ENCODE measurements at places on chromosomes 6 and 20.

DNA sequence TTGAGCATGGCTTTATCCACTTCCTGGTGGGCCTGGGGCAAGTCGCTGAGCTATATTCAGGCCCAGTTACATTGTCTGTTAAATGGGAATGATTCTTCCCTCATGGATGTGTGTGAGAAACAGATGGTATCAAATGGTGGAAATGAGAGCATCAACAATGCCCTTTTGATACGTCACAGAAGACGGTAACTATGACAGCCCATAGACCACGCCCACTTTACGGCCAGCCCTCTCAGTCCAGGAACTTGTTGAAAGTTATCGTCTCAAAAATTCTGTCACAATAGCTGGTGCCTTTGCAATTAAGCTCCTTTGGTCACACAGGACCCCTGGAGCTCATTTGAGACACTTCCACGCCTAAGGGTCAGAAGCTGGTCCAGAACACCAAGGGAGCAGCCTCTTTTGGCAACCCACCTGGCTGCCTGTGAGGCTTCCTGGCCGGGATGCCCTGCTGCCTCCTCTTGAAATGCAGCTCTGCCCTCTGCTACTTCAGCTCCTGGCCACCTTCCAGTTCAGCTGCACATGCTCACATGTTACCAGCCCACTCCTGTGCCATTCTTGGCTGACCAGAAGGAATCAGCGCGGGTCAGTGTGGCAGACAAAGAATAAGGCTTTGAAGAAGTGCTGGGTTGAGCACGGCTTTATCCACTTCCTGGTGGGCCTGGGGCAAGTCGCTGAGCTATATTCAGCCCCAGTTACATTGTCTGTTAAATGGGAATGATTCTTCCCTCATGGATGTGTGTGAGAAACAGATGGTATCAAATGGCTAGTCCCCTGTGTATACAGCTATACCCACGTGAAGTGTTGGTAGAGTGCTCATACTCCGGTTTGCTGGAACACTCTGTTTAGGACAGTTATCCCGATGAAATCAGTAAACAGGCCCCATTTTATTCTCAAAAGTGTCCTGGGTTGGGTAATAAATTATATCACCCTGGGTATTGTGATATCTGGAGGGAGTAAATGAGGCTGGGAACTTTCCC lies 199.2 kb upstream of the SUPT3H start:
- no peak for DNase-seq

DNA sequence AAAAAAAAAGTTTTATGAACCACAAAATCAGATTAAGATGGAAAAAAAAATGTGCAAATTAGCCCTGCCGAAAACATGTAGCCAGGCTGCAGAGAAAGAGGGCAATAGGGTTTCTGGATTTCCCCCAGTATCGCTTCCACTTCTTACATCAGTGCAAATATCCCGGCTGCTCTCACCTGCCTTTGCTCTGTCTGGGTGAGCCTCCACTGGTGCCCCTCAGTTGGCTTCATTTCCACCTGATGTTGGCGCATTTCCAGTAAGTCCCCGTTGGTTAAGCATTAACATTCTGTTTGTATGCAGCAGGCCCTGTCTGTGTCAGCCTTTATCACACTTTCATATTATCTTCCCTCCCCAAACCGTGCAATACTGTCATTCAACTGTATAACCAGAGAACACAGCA lies 215.1 kb downstream of the CBLN4 start:
- DNase-seq: no peak

GRCh38 chr6:132161283-132161682 lies 210.1 kb upstream of the CCN2 start:
- no peak for DNase-seq

DNA sequence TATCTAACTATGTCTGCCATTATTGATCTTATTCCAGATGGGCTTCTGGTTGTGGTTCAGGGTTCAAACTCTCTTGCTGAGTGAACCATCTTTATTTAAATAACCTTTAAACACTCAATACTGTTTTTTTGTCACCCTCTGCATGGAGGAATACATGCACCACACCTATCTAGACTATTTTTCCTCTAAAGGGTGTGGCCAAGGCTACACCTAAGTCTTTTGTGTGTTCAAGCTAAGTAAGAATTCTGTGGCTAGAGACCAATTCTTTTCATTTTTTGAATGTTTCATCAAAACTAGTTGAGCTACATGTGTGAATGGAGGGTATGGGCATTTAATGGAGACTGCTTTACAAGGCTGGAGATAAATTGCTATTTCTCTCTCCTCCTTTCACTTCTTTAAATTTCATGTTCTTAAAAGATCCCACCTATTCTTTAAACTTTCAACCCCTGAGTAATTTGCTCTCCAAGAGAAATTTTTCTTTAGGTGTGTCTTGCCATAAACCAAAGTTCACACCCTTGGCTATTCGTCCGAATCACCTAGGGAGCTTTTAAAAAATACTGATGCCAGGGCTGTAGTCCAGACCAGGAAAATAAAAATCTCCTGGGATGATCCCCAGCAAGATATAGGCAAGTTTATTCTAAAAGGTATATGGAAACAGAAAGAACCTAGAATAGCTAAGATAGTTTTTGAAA lies 24.8 kb upstream of the MBOAT1 start:
- no peak for DNase-seq

GRCh38 chr20:15674253-15675060 lies 898.8 kb downstream of the KIF16B start:
- DNase-seq: no peak

DNA sequence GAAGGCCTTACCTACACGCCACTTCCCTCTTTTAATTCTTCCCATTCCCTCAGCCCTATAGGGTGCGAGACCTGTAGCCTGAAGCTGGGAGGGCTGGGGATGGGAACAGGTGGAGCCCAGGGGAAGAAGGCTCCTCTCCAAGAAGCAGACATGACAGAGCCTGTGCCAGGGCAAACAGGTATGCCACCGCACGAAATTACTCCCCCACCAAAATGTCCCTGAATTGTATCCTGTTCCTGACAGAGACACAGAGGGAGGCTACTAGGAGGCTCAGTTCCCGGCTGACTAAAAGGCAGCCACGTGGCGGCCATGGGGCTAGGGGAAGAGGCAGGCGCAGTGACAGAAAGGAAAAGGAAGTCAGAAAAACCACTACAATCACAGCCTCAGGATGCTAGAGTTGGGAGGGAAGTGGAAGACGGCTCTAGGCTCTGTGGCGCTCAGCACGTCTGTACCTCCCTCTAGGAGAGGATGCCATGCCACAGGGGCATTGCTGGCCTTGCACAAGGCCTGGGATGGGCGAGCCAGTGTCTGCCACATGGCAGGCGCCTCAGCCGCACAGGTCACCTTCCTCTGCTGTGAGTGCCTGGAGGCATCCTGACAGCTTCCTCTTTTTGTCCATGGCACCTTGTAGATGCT lies 27.7 kb downstream of the TFEB start:
- no peak for DNase-seq

- no peak for DNase-seq
Observed at GRCh38 chr6:16706029-16706428, 55.2 kb downstream of the ATXN1 start.

GRCh38 chr6:43510827-43511163 lies 649 bp upstream of the LRRC73 start:
- no peak for DNase-seq

DNA sequence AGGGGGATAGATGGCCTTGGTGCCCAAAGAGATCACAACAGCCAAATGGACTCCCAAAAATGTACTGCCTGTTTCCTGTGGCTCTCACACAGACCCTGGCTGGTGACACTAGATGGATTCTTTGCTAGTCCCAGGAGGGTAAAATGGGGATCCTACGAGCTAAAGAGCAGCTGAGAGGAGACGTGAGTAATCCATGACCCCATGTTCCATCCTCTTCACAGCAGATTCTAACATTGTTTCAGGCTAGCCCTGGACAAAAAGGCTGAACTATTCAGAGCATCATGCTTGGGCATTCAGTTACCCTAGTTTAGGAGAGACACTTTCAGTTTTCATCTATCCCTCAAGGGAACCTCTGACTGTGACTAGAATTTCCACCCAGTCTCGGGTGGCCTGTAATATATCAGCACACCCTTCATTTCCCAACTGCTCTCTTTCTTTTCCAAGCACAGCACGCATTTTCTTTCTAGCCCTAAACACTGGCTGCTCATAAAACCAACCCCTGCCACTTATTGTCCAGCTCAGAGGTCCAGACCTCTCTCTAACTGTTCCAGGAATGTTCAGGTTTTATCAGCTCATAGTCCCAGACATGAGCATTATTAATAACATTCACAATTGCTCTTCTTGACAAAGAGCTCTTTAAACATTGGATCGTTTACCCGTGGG lies 48.5 kb downstream of the SLC22A1 start:
- DNase-seq: no peak

GRCh38 chr6:124008988-124009765 lies 205.5 kb downstream of the NKAIN2 start:
- no peak for DNase-seq

DNA sequence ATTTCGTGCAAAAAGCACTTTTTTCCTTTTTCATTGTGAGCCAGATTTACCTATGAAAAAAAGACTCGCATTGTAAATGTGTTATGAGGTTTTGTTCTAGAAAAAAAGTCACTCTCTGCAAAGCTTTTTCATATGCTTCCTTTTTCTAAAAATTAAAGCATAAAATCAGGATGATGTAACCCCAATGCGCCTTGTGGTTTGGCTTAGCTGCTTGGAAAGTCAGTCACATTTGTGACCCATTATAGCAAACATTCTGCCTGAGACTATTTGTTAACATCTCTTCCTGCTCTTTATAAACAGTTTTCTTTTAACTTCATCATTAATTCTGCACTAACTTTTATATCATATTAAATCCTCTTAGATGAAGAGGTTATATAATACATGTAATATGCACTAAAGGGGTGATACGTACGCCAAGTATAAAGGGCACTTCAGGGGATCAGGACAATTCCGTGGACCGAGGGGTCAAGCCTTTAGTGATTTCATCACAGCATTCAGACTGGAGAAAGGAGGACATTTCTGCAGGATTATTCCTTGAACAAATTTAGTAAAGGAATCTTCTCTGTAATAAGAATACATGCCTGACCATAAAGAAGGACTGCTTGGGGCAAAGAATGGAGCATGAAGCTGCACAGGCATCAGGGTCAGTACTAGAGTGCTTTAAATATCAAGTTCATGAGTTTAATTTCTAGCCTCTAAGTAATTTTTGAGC lies 48.1 kb upstream of the SMLR1 start:
- DNase-seq: no peak

- DNase-seq: no peak
Observed at GRCh38 chr20:44428174-44429016, 47.3 kb upstream of the TTPAL start.
